ENCODE measurements at places on chromosomes 13 and 19. TPM values are rescaled to one million over a fixed set of nuclear protein-coding genes. Genes with fewer than 3 reads are reported as not detected.

The NAA16 gene
- 58.0 TPM for polyA plus RNA-seq

The SPRY2 gene
- 62.4 TPM for polyA plus RNA-seq

The IFNL1 gene
- polyA plus RNA-seq: not detected

The LIN37 gene
- 8.8 TPM for polyA plus RNA-seq

The ZNF570 gene
- 11.6 TPM for polyA plus RNA-seq

The ZNF808 gene
- polyA plus RNA-seq: 23.9 TPM

The ZNF709 gene
- 11.0 TPM for polyA plus RNA-seq

The EDNRB gene
- 68.2 TPM for polyA plus RNA-seq

The MKNK2 gene
- polyA plus RNA-seq: 54.4 TPM

The KCNRG gene
- polyA plus RNA-seq: 2.1 TPM

The ARRDC2 gene
- 2.3 TPM for polyA plus RNA-seq

The ZNF813 gene
- 9.4 TPM for polyA plus RNA-seq

The SYT3 gene
- 1.2 TPM for polyA plus RNA-seq

The DMKN gene
- polyA plus RNA-seq: 92.0 TPM

The CLEC4G gene
- polyA plus RNA-seq: not detected

The SLC44A2 gene
- polyA plus RNA-seq: 180 TPM

The MEDAG gene
- 0.80 TPM for polyA plus RNA-seq

The ZNF554 gene
- polyA plus RNA-seq: 11.1 TPM

The ZSWIM9 gene
- 9.0 TPM for polyA plus RNA-seq

The SCGB2B2 gene
- polyA plus RNA-seq: 1.1 TPM

The FCAR gene
- polyA plus RNA-seq: 0.27 TPM

The SULT2B1 gene
- polyA plus RNA-seq: 0.38 TPM

The GARIN5A gene
- polyA plus RNA-seq: 5.5 TPM

The MAMSTR gene
- 6.0 TPM for polyA plus RNA-seq

The NCR1 gene
- 0.37 TPM for polyA plus RNA-seq

The OR7A5 gene
- 0.05 TPM for polyA plus RNA-seq

Data from left kidney (tissue), 8 donors.